ENCODE measurements at places on chromosomes 1 and 21.

DNA sequence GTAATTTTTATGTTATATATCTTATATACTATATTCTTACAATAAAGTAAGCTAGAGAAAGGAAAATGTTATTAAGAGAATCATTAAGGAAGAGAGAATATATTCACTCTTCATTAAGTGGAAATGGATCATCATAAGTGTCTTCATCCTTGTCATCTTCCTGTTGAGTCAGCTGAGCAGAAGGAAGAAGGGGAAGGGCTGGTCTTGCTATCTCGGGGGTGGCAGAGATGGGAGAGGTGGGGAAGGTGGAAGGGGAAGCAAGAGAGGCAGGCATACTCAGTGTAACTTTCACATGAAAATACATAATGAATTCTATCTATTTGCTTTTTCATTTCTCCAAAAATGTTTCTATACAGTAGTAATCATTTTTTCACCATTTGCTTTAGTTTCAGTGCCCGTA, 5.1 kb downstream of the DNASE2B start:
- DNase-seq = no peak

DNA sequence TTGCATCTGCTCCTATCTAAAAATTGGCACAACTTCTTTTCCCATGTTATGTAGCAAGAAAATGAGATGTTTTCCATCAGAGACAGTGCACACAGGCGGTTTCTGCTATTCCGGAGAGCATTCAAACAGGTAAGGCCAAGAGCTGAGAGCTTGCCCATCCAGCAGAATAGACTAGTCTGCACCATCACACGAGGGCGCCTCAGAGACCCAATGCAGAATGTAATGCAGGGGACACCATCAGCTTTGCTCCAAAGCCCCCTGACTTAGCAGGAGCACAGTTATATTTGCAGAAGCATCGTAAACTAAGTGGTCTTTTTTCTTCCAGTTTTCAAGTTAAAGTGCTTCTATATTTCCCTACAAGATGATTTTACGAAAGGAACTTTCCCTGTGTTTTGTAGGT, 4.7 kb downstream of the IL24 start:
- DNase-seq = no peak

GRCh38 chr1:241542199-241542907, 10.2 kb downstream of the KMO start:
- DNase-seq = no peak

- peak; percentile 97 for DNase-seq
Measured at GRCh38 chr1:27671964-27672749, at the start of gene IFI6. TSS of gene IFI6 (minus strand) at chr1:27672192. CDS start at chr1:27669314, 2,878 bp downstream.

- DNase-seq = peak; percentile 37
Measured at GRCh38 chr1:236753516-236753915, 41.6 kb upstream of the MTR start.

DNA sequence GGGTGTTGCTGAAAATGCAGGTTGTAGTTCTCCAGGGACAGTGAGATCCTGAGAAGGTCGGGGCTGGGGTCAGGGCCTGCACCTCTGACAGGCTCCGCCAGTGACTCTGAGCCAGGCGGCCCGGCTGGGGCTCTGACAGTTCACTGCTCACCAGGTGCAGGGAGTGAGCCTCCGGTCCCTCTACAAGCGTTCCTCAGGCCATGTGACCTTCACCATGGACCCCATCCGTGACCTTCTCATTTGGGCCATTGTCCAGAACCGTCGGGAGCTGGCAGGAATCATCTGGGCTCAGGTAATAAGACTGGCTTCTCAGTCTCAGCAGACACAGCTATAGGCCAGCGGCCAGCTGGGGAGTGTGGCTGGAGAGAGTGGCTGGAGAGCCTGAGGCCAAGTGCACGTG, 41.8 kb downstream of the TRPM2 start:
- no peak for DNase-seq

- DNase-seq = peak; percentile 98
Measured at GRCh38 chr1:84853741-84854721, 39.0 kb downstream of the LPAR3 start.

GRCh38 chr1:51679435-51679834, 62.5 kb downstream of the OSBPL9 start:
- DNase-seq = no peak

GRCh38 chr1:179941454-179941853, 13.2 kb upstream of the CEP350 start:
- DNase-seq = no peak

DNA sequence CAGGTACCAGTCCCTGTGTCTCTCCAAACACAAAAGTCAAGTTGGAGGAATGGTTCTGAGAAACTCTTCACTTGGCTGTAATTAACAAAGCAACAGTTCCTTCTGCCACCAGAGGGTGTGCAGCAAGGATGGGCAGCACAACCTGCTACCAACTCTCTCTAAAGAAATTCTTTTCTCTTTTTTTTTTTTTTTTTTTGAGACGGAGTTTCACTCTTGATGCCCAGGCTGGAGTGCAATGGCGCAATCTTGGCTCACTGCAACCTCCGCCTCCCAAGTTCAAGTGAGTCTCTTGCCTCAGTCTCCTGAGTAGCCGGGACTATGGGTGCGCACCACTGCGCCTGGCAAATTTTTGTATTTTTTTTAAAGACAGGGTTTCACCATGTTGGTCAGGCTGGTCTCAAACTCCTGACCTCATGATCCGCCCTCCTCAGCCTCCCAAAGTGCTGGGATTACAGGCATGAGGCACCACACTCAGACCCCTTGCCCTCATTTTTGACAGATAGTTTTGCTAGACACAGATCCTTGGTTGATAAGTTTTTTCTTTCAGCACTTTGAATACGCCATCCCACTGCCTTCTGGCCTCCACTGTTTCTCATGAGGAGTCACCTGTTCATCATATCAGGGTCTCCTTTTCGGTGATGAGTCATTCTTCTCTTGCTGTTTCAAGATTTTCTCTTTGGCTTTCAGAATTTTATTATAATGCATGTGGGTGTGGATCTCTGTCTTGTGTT, 12.1 kb upstream of the DEGS1 start:
- peak; percentile 60 for DNase-seq

DNA sequence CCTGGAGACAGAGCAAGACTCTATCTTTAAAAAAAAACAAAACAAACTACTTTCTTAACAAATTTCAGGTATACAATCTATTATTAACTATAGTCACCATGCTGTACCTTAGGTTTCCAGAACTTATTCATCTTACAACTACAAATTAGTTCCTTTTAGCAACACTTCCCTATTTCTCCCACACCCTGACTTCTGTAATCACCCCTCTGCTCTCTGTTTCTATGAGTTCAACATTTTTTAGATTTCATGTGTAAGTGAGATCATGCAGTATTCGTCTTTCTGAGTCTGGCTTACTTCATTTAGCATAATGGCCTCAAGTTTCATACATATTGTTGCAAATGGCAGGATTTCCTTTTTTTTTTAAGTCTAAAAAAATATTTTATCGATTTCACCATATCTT, 77.9 kb upstream of the LPGAT1 start:
- peak; percentile 67 for DNase-seq

GRCh38 chr1:17600321-17600720, 60.8 kb downstream of the ARHGEF10L start:
- no peak for DNase-seq

GRCh38 chr1:67816506-67816905, 16.8 kb downstream of the GNG12 start:
- no peak for DNase-seq

- DNase-seq = no peak
Measured at GRCh38 chr1:160365325-160365724, 1.5 kb upstream of the NHLH1 start.

DNA sequence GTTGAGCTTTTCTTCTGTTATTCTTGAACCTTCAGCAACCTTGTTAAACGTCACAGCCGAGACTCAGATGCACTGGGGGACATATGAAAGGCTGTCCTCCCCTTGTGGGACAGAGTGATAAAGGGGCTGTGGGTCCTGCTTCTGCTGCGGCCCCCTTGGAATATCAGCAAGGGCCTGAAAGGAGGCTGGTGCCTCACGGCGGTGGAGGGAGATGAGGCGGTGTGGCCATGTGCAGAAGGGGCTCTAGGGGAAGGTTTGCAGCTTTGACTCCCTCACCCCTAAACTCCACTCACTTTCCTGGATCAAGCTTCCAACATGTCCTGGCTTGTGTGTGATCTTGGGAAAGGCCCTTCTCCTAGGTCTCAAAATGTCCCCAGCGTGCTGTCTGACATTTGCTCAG, 270.7 kb upstream of the CSF3R start:
- DNase-seq = no peak

- DNase-seq = no peak
Measured at GRCh38 chr1:19648689-19649088, 4.6 kb downstream of the NBL1 start.

DNA sequence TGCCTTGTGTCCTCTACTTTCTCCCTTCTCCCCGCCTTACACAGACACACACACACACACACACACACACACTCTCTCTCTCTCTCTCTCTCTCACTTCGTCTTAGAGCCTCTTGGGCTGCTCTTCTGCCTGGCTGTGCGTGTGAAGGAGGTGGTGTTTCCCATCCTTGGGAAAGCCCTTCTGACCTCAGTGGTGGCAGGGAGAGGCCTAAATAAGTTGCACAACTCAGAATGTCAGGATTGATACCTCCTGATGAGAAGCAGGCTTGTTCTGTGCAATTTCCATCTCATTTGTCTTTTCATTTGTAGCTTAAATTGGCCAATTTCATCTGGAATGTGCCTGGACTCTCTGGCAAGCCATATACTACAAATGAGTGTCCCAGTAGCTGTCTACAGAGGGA, 25.0 kb downstream of the LRRN2 start:
- no peak for DNase-seq

- DNase-seq = no peak
Measured at GRCh38 chr1:207858281-207858680, 52.6 kb downstream of the CD34 start.

Data from common myeloid progenitor, CD34-positive (primary cell).